Stimulated activated CD8-positive, alpha-beta memory T cell treated with anti-CD3 and anti-CD28 coated beads, Interleukin-12 subunit alpha, Interleukin-12 subunit beta, amount 100 ng/mL, for 1 hour (primary cell): ENCODE measurements at places on chromosomes 2 and 18.

DNA sequence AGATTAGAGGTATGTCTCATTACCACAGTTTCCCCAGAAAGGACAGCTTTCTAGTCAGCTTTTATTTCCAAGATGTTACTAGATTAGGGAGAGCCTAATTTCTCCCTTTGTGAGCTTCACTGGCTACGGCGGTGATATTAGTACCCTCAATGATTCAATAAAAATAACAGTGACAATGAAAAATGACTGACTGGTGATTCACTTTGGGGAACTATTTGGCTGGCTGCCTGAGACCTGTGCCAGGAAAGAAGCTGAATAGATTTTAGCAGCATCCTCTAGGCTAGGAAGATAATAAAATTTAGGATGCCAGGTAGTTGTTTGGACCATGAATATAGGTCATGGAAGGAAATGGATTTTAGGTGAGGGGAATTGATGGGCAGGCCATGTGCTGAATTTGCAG is 178.7 kb downstream of the FMNL2 start:
- DNase-seq = no peak

DNA sequence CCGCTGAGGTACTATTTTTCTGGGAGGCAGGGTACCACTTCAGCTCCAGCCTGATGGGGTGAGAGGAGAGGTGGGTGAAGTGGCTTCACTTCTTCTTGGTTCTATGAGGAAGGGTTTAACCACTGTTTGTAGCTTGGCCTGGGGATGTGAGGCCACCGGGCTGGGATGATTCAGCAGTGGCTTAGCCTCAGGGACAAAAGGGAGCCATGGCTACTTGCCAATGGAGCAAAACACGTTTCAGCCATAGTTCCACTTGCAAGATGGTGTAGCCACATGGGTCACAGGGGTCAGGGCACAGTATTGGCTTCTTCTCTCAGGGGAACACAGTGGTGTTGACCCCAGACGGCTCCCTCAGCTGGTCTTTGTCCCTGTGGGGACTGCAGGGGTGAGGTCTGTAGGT is 14.9 kb downstream of the ZDBF2 start:
- DNase-seq = no peak

- DNase-seq = no peak
Measured at GRCh38 chr2:36618381-36618780, 20.4 kb upstream of the FEZ2 start.

DNA sequence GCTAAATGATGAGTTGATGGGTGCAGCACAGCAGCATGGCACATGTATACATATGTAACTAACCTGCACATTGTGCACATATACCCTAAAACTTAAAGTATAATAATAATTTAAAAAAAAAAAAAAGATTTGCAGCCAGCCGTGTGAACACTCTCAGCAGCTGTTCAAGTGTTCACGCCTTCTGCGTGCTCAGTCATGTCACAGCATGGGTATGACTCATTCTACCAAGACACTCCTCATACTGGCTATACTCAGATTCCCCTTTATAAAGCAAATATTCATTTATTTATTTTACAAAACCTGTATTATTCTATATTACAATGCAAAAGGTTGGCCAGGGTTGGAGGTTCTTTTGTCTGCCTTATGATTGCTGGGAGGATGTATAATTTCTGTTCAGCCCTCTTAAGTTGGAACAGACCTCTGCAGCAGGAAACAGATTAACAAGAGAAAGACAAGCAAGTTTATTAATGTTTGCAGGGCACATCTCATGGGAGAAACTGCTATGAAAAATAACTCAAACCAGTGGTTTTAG is 1230.6 kb upstream of the CHAC2 start:
- no peak for DNase-seq

GRCh38 chr2:47223980-47224379 is 68.9 kb upstream of the STPG4 start:
- no peak for DNase-seq

DNA sequence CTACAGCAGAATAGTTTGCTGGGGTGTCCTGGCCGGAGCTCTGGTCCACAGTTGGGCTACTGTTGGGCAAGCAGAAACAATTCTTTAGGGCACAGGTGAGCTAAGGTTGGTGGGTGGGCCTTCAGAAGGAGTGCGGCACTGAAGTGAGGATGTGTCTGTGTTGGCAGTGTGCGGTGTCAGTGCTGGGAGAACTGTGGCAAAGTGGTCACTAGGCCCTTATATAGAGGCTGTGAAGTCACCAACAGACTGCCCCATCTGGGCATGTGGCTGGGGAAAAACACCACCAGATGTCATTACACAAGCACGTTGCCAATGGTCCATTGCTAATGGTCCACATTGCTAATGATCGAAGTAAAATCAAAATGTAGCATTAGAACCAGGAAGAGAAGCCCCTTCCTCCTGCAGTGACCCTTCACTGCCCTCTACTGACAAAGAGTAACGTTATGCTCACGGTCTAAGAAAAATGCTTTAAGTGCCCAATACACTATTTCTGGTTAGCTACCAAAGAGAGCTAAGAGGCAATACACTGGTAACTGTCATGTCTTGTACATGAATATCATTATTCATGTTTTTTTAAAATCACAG is 21.3 kb downstream of the SCN1A start:
- no peak for DNase-seq

GRCh38 chr2:131827481-131828163 is 299.9 kb downstream of the CCDC74A start:
- DNase-seq = no peak

- DNase-seq = no peak
Measured at GRCh38 chr18:2939317-2939716, 73.6 kb downstream of the LPIN2 start.

- DNase-seq = no peak
Measured at GRCh38 chr2:56749152-56749752, 565.5 kb downstream of the CCDC85A start.

DNA sequence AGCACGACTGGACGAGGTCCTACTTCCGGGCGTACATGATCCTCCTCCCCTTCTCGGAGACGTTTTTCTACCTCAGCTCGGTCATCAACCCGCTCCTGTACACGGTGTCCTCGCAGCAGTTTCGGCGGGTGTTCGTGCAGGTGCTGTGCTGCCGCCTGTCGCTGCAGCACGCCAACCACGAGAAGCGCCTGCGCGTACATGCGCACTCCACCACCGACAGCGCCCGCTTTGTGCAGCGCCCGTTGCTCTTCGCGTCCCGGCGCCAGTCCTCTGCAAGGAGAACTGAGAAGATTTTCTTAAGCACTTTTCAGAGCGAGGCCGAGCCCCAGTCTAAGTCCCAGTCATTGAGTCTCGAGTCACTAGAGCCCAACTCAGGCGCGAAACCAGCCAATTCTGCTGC is 24.8 kb downstream of the LYPD1 start:
- no peak for DNase-seq

- DNase-seq = peak; percentile 32
Measured at GRCh38 chr18:48455555-48456478, 46.6 kb upstream of the ZBTB7C start.

DNA sequence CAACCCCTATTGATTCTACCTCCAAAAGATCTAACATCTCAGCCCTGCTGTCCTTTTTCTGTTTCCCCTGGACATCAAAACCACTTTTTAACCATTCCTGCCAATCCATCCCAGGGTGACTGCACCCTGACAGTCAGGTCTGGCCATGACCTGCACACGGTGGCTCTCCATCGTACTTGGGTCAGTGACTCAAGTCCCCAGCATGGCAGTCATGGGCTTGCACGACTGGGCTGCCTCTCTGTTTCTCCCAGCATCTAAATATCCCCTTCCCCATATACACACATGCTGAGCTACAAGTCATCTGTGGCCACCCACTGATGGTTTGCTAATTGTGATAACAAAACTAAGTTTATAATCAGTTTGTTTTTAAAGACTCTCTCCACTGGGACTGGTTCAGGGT is 6.6 kb downstream of the NCK2 start:
- DNase-seq = no peak

DNA sequence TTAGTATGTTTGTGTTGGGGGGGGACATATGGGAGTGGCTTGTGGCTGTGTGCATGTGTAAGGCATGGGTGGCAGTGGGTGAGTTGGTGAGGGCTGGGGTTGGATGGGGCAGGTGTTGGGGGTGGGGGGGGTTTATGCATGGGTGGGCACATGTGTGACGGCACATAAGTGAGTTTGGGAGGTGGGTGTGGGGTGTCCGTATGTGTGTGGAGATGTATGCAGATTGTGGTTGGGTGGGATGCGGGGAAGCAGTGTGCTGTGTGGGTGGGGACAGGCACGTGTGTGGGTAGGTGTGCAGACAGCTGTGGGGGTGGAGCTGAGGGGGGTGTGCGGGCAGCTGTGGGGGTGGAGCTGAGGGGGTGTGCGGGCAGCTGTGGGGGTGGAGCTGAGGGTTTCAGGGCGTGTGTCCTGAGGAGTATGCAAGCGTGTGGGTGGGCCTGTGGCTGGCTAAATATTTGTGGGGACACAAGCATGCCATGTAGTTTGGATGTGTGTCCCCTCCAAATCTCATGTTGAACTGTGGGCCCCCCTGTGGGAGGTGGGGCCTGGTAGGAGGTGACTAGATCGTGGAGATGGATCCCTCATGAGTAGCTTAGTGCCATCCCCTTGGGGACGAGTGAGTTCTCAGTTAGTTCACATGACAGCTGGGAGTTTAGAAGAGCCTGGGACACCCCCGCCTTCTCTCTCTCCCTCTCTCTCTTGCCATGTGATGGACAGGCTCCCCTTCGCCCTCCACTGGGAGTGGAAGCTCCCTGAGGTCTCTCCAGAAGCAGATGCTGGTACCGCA is 59.4 kb downstream of the ANKMY1 start:
- DNase-seq = no peak

GRCh38 chr2:26363958-26364357 is 17.4 kb upstream of the ADGRF3 start:
- no peak for DNase-seq

- no peak for DNase-seq
Measured at GRCh38 chr2:227322530-227323205, 2.4 kb upstream of the MFF start.

DNA sequence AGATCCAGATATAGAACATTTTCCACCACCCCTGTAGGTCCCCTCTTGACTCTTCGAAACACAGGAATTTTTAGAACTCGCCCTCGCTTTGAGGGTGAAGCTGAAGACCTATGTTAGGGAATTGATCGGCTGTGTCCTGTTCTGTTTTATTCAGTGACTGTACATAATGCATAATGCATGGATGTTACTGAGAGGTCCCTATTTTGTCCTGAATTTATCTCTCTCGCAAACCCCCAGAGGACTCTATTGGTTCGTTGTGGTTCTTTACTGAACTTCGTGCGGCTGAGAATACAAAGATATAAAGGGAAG is 431 bp upstream of the EIF5B start:
- DNase-seq = no peak

DNA sequence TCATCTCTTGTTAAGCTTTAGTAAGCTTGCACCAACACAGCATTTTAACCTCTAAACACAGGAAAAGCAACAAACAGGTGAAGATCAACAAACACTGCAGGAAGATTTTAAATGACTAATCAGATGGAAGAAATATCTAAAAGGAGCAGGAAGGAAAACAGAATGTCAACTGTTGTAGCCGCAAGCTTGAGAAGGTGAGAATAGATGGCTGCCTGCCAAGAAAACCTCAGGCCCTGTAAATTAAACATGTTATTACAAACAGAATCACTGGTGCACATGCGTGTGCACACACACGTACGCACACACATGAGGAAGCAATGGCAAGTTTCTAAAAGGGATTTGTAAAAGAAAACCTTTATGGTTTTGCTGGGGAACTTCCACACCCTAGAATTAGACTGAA is 257.8 kb upstream of the GALNT5 start:
- no peak for DNase-seq

DNA sequence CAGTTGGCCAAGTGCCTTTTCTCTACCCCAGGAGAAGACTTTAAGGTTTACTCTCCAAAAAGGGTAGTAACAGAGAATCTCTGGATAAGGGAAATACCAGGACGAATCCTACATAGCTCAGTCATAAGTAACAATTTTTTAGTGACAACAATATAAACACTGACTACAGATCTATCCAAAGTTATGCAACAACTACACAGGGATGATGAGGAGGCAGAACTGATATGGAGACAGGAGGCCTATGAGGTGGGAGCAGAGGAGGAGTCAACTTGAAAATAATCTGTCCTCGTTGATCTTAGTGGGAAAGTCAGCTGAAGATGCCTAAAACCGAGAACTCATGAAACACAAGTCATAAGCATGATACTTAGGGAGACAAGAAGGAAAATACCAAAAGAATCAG is 40.2 kb downstream of the SLC35F5 start:
- DNase-seq = no peak

DNA sequence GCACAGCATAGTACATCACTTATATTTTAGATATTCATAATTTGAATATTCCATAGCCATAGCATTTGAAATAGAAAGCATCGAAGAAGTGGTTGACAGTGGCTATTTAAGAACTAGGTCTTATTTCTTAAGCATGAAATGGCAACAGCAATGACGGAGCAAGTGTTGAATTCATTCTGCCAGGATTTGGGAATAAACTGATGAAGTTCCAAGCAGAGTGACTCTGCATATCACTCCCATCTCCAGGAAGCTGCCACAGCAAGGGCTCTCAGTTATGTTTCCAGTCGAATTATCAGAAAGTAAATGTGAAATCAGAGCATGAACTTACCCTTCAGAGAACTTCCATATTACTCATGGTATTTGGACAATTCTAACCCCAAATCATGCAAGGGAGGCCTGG is 208.1 kb downstream of the IKZF2 start:
- no peak for DNase-seq

DNA sequence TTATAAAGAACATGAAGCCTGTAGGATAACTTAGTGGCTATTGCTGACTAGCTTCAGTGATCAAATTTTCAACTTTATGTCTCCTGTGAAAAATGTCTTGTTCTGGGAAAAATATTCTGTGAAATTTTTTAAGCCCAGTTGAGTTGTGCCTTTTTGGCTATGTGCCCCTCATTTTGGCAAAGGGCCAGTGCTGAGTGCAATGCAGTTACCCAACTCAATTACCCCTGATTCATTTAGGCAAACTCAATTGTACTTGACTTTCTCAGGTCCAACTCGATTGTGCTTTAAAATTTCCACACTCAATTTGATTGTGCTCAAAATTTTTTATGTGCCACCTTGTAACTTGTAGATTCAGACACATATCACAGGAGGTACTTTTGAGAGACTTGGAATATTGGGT is 548.8 kb upstream of the NRP2 start:
- DNase-seq = no peak

GRCh38 chr18:52816121-52816520 is 476.1 kb downstream of the DCC start:
- no peak for DNase-seq

GRCh38 chr2:236178890-236179235 is 10.7 kb upstream of the GBX2 start:
- no peak for DNase-seq

- DNase-seq = no peak
Measured at GRCh38 chr2:109694190-109694589, 80.0 kb downstream of the SOWAHC start.

DNA sequence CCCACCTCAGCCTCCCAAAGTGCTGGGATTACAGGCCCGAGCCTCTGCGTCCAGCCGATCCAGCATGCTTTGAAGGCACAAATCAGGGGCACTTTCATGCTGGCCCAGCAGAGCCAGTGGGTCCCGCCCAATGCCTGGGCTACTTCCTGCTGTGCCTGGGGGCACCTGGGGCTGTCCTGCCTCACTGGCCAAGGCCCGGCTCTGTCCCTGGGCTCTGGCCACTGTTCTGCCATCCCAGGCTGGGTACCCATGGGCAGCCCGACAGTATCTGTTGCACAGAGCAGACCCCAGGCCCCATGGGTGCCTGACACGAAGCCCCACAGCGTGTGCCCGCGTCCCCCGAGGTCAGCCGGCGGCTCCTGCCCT is 6.8 kb upstream of the GAL3ST2 start:
- DNase-seq = no peak
